ENCODE measurements at places on chromosomes 2 and 18.

DNA sequence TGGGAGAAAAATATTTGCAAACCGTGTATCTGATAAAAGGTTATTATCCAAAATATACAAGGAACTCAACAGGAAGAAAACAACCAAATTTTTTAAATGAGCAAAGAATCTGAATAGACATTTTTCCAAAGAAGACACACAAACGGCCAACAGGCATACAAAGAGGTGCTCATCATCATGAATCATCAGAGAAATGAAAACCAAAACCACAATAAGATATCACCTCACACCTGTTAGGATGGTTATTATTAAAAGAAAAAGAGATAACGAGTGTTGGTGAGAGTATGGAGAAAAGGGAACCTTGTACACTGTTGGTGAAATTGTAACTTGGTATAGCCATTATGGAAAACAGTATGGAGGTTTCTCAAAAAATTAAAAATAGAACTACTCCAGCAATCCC lies 463.3 kb downstream of the IRS1 start:
- DNase-seq, result no peak

DNA sequence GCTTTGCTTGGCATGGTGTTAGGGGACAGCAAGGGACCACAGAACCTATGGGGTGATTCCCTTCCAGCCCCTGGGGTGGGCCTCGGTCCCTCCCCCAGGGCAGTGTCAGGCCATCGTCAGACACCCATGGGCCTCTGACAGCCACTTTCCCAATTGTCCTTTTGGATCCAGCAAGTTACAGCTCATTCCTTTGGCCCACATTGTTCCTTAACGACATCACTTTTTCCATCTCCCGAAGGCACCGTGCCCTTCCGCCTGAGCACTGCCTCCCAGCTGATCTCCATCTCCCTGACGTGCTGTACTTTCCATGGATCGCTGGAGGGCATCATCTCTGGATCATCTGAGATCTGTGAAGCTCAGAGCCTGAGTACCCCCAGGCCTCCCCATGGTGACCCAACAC lies 10.4 kb upstream of the KCNK3 start:
- no peak for DNase-seq

DNA sequence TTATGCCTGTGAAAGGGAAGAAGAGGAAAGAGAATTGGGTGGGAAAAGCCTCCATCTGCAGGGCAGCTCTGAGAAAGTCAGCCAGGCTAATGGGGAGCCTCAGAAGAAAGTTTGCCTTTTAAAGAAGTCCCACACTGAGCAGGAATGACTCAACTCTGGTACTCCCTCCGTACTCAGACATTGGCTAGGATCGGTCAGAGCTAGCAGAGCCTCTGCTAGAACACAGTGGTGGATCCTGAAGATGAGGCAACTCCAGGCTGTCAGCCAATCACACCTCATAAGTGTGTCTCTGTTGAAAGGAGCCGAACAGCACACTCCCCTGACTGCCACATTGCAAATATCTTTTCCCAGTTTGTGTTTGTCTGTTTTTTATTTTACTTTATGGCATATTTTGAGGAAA lies 96.9 kb downstream of the HNRNPLL start:
- DNase-seq, result peak; percentile 87

- no peak for DNase-seq
Measured at GRCh38 chr2:6181926-6182325, 489.7 kb downstream of the SOX11 start.

DNA sequence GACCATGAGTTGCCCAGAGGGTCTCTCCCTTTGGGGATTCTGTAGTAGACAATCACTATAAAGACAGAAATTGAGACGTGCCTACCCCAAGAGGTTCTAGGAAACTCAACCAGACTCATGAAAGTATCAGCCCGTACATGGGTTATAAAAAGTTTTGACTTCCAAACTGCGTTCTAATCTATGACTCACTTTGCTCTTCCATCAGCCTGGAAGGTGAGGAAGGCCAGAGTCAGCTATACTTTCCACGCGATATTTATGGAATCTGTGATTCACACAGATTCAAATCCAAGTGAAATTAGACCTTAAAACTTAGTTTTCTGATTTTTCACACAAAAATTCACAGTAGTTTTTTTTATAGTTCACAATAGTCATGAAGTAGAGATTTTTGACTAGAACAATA lies 7.7 kb upstream of the LYPD1 start:
- peak; percentile 25 for DNase-seq

DNA sequence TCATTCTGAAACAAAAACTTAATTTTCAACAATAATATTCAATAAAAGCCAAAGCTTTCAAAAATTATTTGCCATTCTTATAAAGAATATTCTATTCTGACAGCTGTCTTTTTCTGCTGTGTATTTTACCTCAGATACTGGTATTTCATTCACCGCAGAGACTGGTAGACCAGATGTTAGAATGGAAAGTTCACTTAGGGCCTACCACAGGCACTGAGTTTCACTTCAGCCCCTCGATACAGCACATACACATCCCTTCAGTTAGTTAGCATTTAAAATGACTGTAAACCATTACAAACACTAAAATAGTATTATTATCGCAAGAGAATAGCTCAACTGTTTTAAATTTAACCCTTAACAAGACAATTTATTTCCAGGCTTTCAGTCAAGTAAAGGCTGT lies 24.2 kb upstream of the GATA6 start:
- no peak for DNase-seq

DNA sequence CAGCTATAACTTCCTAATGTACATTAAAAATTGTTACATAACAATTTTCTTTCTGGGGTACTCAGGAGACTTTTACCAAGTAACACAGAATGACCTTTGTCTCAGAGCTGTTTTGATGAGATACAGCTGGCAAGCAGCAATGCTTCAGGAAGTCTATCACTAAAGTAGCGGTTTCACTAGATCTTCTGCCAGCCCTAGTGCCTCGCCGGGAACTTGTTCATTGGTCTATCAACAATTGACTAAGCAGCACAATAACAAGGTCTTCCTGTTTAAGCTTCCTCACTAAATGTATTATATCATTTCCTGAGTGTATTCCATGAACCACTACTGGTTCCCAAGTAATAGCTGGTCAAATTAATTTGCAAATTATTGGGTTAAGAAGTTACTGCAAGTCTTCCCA lies 69.2 kb downstream of the TRIP12 start:
- peak; percentile 40 for DNase-seq

- DNase-seq, result no peak
Measured at GRCh38 chr2:73128841-73129535, 16.2 kb upstream of the RAB11FIP5 start.

DNA sequence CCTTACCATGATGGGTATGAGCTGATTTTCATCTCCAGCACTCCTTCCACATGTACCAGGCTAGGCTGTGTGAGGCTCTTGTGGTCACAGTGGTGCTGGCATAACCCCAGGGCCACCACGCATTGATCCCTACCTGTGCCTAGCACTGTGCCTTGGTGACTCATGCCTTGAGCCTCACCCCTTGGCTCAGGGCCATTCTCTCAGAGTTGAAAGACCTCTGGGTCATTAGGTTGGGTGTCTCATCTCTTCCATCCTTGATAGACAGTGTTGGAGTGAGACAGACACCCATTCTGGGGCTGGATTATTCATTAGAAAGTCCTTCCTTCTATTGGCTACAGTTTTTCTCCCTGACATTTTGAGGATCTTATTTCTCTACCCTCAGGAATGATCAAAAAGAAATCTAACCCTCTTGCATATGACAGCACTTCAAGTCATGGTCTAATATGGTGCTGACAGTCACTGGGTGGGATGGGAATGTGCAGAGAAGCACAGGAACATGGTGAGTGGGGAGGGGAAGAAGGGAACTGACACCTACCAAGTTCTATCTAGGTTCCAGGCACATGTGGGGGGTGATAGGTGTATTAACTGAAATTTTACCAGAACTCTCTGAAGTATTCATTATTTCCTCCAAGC lies 41.3 kb downstream of the DYSF start:
- no peak for DNase-seq

DNA sequence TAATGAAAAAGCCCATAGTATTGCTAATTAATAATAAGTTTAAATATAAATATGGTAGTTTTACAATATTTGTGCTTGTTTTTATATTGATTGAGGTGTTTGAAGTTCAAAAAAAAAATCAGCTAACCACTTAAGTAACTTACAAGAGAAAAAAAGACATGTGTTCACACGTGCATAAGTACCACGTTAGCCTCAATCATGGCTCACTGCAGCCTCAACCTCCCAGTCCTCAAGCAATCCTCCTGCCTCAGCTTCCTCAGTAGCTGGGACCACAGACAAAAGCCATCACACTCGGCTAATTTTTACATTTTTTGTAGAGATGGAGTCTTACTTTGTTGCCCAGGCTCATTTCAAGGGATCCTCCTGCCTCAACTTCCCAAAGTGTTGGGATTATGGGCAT lies 19.4 kb downstream of the MGAT4A start:
- no peak for DNase-seq

GRCh38 chr2:105070010-105070865 lies 32.4 kb downstream of the MRPS9 start:
- no peak for DNase-seq

DNA sequence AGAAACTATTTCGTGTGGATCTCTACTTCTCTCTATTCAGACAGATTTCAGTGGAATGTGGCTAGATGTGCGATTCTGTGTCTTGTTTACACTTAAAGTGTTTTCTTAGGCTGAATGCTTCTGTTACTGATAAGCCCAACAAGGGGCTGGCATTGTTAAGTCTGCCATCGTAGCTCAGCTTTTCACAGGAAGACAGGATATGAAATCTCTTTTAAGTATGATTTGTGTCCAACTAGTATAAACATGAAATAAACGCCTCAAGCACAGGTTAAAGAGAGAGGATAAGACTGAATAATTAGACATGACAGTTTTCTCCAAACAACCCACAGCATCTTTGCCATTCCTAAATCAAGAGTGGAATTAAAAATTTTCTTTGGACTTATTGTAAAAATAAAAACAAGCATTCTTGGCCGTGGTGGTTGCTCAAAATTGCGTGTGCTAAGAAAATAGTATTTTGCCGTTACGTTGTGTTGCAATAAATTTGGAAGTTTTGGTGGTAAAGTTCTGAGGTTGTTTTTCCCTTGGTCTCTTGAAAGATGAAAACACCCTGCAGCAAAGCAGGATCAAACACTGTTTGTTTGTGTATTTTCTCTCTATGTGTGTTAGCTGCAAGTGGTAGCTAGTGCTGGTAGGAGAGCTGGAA lies 1.0 kb downstream of the VIT start:
- peak; percentile 18 for DNase-seq

- DNase-seq, result no peak
Measured at GRCh38 chr2:201642086-201642578, 1.2 kb downstream of the TMEM237 start.

- no peak for DNase-seq
Measured at GRCh38 chr2:218307415-218308090, 15.2 kb upstream of the TMBIM1 start.

DNA sequence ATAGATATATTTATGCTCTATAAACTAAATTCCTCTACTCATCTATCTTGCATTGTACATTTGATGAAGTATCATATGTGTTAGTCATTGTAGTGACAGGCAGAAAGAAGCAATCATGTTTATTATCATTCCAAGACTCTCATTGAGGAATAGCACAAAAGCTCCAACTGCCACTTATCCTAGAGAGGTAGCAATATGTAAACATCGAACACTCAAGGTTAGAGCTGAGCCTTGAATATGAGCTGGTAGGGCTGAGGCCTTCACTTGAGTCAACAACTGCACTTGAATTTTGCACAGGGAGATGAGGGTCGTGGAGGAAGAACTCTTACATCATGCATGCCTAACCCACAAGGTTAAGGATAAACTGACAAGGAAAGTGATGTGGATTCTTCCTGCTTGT lies 900.9 kb downstream of the CPS1 start:
- DNase-seq, result no peak

GRCh38 chr18:69684789-69685188 lies 262.9 kb downstream of the CD226 start:
- no peak for DNase-seq

GRCh38 chr18:50880119-50880465 lies 1.2 kb downstream of the ME2 start:
- DNase-seq, result no peak

DNA sequence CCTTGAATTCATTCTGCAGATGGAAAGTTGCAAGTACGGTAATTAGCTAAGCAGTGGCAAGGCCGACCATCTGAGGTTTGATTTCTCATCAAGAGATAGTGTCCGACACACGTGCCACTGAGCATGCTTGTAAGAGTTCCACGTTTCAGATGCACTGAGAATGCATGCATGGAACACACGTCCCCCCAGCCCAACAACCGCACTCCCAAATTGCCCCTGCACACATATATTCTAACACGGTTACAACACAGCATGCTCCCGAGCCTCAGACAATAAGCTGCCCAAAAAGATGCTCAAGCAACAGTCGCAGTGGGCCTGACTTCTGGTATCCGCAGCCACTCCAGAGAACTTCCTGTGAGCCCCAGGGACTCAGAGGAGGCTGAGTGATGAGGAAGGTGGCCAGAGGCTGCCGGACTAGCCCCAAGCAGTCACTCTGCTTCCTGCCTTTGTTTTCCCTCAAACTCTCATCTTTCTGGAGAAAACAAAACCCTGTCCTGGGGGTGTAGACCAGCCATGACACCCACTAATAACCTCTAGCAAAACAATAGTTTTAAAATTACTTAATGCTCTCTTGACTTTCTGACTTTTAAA lies 204.0 kb downstream of the TGIF1 start:
- no peak for DNase-seq

- DNase-seq, result no peak
Measured at GRCh38 chr2:30306522-30306921, 75.2 kb downstream of the LBH start.

DNA sequence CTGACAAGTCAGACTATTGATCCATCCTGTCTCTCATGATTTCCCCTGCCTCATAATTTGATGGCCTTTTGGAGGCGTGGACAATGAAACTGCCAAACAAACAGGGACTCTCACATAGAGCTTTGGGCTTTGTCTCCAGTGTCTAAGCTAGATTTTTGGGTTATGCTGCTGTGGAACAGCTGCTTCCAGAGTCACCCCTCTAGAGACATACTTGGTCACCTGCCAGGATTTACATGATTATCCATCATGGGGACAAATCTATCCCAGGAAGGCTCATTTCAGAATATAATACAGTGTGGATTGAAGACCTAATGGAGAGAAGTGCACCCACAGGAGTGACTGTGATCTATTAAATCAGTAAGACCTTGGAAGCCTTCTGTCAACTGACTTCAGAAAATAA lies 159.6 kb downstream of the SLC8A1 start:
- no peak for DNase-seq

DNA sequence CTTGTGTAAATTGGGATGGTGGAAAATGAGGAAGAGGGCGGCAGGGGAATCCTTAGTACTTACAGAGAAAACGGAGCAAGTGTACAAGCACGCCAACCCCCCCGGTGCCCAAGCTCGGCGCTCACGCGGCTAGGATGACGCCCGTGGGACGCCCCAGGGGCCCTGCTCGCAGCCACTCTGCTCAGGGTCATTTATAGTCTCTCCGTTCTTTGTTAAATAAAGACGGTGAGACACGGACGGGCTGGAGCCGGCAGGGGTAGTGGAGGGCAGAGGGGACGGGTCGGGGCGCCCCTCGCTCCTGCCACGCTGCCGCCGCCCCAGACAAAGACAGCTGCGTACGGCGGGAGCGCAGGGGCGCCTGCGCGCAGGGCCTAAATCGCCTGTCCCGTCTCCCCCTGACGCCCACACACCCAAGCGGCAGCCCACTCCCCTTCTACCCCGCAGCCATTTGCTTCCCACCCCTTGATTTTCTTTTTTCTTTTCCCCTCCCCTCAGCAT lies 37.8 kb downstream of the PCBP1 start:
- peak; percentile 71 for DNase-seq

- peak; percentile 46 for DNase-seq
Measured at GRCh38 chr2:40384714-40385113, 67.2 kb downstream of the SLC8A1 start.

All from AG20443 (cell line).